ENCODE measurements at places on chromosomes 6 and 20.
A peak's percentile ranks its signal among the peaks of the same experiment; 100 is the strongest.

DNA sequence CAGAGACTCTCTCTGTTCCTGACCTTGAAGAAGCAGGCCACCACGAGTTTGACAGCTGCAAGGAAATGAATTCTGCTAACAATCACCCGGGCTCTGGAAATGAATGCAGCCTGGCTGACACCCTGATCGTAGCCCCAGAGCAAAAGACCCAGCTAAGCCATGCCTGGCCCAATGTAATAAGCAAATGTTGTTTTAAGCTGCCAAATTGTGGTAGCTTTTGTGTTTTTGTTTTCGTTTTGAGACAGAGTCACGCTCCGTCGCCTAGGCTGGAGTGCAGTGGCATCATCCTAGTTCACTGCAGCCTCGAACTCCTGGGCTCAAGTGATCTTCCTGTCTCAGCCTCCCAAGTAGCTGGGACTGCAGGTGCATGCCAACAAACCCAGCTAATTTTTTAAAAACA lies 3.3 kb upstream of the OXT start:
- no peak for DNase-seq

- DNase-seq: peak; percentile 96
These were observed 39.2 kb downstream of the ZMYND8 start for GRCh38 chr20:47317127-47317895.

DNA sequence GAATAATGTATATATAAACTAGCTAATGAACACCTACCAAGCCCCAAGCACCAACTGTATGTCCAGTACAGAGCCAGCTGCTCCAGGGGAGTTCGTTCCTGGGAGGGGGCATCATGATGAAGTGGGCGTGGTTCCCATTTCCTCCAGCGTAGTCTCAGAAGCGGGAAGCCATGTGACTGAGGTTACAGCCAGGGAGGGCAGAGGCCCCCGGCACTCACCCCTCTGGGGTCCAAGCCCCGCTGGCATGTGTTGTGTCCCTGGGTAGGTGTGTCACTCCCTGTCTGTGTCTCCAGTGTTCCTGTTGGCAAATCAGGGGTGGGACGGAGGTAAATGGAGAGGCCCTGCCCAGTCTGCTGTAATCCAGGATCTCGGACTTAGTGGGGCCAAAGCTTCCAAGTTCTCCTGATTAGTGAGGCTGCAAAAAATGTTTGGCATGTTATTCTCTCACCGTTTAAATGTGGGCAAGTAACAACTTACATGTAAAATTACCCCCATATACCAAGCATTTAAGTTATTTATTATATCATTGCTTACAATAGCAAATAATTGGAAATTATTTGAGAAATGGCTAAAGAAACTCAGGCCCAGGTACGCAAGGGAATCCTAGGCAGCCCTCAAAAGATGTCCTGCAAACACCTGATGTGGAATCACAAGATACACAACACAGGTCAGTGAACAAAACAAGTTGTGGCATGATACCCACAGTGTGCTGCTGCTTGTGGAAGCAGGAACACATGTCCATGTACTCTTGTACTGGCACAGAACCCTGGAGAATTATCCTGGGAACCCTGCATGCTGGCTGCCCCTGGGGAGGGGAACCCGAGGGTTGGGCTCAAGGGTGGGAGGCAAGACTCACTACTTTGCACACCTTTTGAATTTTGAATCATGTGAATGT lies 22.2 kb downstream of the FAM110A start:
- no peak for DNase-seq

DNA sequence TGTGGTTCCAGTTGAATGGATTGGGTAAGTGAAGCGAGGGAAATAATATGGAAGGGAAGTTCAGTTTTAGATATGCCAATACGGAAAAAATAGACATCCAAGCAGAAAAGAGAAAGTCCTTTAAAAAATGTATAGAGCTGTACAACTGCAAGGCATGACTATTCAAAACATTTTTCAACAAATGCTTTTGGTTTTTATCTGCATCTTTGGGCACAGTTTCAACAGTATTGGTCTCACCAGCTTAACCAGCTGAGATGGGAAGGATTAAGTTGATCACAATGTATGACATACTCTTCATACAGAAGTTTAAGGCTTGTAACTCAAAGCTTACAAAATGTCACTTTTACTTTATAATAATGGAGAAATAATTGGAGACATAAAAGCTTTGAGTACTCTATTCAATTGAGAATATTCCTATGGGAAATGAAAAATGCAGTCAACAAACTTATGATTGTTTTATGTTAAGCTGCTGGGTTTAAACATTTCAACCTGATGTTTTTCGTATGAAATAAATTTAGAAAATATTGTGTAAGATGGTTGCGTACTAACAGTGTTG lies 16.3 kb upstream of the UTRN start:
- no peak for DNase-seq

DNA sequence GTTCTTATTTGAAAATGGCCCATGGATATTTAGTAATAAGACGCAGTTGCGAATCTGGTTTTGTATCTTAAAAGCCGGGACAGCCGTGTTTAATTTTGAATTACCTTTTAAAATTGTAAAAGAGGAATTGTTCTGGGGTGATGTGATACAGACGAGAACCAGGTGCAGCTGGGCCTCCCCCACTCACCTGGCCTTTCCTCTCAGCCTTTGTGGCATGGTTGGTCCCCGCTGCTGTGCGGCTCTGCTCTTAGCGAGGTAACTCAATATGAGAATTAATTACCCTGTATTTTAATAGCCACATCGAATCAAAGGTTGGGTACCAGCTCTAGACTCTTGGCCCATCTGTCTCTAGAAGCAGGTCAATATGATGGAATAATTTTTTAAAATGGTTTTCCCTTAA lies 56.5 kb upstream of the DACT2 start:
- DNase-seq: no peak

DNA sequence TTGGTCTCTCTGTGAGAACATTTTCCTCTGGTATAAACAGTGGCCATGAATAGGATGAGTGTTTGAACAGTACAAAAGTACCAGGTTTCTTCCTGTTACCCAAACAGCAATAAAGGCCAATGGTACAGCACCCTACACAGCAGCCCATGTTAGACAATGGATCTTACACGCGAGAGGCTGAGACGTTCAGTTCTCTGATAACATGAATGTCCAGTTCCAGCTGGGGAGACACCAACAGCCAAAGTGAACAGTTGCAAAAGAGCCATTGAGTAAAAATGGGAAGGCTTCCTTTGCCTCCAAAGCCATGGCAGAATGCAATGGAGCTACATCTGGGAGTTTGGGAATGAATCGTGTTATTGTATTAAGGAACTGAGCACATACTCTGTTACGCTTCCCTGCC lies 246.8 kb upstream of the SGK1 start:
- no peak for DNase-seq

DNA sequence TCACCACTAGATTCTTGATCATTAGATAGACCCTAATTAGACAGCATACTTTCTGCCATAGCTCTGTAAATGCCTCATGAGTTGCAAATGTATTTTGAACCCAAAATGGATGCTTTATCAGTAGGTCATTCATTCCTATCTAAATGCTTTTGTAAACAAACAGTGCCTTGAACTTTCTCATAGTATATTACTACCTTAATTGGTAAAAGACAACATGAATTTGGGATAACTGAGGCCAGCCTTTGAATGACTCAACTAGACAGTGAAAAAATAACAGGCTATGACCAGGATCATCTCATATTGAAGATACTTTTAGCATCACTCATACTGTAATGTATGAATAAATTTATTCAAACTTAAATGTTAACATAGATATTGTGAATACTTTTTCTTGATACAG lies 37.0 kb upstream of the PRL start:
- DNase-seq: no peak

GRCh38 chr6:95819939-95820338 lies 195.8 kb upstream of the FUT9 start:
- DNase-seq: no peak

- no peak for DNase-seq
These were observed 73.1 kb downstream of the ANKRD60 start for GRCh38 chr20:58155148-58155925.

GRCh38 chr20:47361057-47361915 lies 4.8 kb upstream of the ZMYND8 start:
- DNase-seq: no peak

- DNase-seq: no peak
These were observed 24.9 kb upstream of the PAQR8 start for GRCh38 chr6:52336919-52337561.

- DNase-seq: no peak
These were observed 25.8 kb downstream of the ROS1 start for GRCh38 chr6:117399924-117400323.

- DNase-seq: no peak
These were observed 138.5 kb downstream of the ZDHHC14 start for GRCh38 chr6:157519255-157520116.

GRCh38 chr20:37946946-37947345 lies 44.0 kb downstream of the VSTM2L start:
- peak; percentile 24 for DNase-seq

DNA sequence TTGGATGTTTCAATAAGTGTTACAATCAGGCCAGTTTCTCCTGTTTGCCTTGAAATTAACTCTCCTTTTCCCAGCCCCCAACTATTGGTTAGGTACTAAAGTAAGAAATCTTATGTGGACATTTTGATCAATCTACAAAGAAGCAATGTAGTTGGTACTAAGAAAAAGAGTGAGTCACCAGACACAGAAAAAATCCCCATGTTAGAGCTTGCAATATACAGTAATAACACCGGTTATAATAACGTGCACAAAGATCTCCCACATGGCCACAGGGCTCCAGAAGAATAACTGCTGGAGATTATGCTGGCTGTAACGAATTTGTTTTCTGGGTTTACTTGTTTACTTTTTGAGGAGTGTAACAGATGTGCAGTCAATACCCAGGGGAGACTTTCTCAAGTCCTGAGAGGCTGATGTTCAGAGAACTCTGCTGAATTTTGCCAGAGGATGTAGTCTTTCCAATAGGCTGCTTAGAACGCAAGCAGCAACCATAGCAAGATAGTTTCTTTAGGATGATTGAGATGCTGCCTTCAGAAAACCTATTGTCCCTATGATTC lies 166.2 kb upstream of the SPACA1 start:
- DNase-seq: no peak

- DNase-seq: no peak
These were observed 71.3 kb downstream of the AKAP12 start for GRCh38 chr6:151310852-151311767.

DNA sequence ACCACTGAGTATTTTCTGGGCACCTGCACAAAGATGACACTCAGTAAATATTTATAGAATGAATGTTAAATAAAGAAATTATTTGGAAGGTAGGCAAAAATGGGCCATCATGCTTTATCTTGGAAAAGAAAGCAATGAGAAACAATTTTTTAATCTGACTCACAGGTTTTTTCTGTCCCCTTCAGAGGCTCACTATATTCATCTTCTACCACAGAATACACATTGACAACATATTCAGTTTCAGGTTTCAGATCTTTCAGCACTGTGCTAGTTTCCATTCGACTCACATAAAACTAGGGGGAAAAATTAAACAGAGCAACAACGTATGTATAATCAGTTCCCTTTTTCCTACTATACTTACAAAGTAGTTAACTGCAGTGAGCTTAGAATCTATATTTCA lies 58.3 kb downstream of the COL12A1 start:
- no peak for DNase-seq

- peak; percentile 36 for DNase-seq
These were observed 110.0 kb upstream of the PMEPA1 start for GRCh38 chr20:57819691-57820380.

- no peak for DNase-seq
These were observed 136.7 kb upstream of the RNF217 start for GRCh38 chr6:124825564-124825963.

- no peak for DNase-seq
These were observed 94.9 kb upstream of the MTHFD1L start for GRCh38 chr6:150770637-150771036.

- DNase-seq: no peak
These were observed 3.4 kb downstream of the CBLN4 start for GRCh38 chr20:56001890-56002289.

DNA sequence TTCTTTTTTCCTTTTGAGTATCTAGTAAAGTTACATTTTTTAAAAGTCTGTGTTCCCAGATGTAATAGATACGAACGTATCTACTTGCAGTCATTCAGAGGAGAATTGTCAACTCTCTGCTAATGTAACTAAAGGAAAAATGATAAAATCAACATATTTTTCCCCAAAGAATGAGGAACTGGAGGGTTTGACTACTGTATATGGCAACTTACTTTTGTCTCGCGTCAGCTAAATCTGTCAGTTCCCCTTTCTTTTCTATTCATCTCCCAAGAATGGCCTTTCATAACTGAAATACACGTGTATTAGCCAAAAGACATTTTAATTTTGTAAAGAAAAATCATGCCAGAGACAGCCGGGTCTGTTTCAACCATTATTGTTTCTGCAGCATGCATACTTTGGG lies 5.4 kb downstream of the EYA2 start:
- DNase-seq: no peak

DNA sequence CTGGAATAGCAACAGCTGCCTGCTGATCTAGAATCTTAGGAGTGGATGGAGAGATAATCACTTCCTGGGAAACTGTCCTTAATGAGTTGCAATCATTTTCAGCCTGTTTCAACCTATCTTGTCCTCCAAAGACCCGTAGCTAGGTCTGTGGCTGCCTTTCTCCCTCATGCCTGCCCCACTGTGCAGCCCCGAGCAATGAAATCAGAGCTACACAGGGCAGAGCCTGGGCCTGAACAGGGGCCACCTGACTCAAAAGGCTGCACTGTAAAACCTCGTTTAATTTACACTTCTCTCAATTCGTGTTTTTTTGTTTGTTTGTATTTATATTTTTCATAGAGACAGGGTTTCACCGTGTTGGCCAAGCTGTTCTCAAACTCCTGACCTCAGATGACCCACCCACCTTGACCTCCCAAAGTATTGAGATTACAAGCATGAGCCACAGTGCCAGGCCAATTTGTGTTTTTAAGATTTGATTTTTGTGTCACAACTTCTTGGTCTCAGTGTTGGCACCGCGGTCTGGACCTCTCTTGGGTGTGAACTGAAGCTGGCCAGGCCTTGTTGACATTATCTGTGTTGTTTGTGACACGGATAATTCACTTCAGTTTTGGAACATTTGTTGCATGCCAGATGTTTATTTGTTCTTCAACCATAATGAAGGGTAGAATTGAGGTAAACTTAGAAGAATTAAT lies 21.5 kb downstream of the GGTLC1 start:
- no peak for DNase-seq

DNA sequence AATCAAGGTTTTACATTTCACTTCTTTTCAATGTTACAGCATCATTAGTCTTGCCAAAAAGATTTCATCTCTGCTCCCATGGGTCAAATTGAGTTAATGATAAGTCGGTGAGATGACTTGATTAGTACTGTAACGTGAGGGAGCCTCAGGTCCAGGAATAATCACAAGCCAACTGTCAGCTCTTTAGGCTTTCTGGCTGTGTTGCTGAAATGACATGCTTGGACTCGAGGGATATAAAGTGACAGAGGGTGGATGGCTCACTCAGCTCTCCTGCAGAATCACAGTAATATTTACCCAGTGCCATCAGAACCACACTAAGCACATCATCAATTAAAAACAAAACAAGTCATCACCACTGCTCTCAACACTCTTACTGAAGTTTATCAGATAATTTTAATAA lies 196.2 kb upstream of the THEMIS start:
- DNase-seq: no peak
